Smooth muscle cell of the pulmonary artery (primary cell): ENCODE measurements at places on chromosomes 1 and 21. TPM values are rescaled to one million over a fixed set of nuclear protein-coding genes. Genes with fewer than 3 reads are reported as not detected.

Gene ASAP3
- total RNA-seq: 29.4 and 39.1 TPM in 2 replicates

Gene TDRD10
- not detected in 2 replicates for total RNA-seq

Gene CR1L
- total RNA-seq: not detected in 2 replicates

Gene LRRC53
- total RNA-seq: not detected in 2 replicates

Gene TRIM45
- 1.9 and 3.3 TPM in 2 replicates for total RNA-seq
